Amniotic epithelial cell (primary cell): ENCODE measurements at places on chromosomes 3 and 15.

DNA sequence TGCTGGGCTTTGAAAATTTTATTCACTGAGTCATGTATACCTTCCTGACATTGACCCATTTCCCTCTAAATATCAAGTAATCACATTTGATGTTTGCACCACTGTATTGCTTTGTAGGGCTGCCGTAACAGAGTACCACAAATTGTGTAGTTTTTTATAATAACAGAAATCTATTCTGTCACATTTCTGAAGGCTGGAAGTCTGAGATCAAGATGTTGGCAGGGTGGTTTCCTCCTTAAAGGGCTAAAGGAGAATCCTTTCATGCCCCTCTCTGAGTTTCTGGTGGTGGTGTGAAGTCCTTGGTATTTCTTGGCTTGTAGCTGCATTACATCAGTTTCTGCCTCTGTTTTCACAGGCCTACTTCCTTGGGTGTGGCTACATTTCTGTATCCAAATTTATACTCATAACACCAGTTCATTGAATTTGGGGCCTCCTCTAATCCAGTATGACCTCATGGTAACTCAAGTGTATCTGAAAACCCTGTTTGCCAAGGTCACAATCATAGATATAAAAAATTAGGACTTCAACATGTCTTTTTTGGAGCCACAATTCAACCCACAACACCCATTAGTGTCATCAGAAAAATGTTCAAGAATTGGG, 29.1 kb upstream of the ST6GAL1 start:
- DNase-seq = no peak

- DNase-seq = no peak
Measured at GRCh38 chr15:81851325-81851724, 194.5 kb downstream of the MEX3B start.

DNA sequence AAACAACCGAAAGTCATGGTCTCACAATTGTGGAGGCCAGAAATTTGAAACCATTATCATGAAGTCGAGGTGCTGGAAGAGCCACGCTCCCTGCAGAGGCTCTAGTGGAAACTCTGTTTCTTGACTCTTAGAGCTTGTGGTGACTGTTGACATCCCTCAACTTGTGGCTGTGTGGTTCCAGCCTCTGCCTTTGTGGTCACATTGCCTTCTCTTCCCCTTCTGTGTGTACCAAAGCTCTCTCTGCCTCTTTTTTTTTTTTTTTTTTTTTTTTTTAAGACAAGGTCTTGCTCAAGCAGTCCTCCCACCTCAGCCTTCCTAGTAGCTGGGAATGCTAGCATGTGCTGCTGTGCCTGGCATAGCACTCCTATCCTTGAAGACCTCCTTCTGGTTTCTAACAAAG, 48.7 kb upstream of the CRTC3 start:
- peak; percentile 74 for DNase-seq

- no peak for DNase-seq
Measured at GRCh38 chr15:90097475-90097874, 4.8 kb downstream of the IDH2 start.

DNA sequence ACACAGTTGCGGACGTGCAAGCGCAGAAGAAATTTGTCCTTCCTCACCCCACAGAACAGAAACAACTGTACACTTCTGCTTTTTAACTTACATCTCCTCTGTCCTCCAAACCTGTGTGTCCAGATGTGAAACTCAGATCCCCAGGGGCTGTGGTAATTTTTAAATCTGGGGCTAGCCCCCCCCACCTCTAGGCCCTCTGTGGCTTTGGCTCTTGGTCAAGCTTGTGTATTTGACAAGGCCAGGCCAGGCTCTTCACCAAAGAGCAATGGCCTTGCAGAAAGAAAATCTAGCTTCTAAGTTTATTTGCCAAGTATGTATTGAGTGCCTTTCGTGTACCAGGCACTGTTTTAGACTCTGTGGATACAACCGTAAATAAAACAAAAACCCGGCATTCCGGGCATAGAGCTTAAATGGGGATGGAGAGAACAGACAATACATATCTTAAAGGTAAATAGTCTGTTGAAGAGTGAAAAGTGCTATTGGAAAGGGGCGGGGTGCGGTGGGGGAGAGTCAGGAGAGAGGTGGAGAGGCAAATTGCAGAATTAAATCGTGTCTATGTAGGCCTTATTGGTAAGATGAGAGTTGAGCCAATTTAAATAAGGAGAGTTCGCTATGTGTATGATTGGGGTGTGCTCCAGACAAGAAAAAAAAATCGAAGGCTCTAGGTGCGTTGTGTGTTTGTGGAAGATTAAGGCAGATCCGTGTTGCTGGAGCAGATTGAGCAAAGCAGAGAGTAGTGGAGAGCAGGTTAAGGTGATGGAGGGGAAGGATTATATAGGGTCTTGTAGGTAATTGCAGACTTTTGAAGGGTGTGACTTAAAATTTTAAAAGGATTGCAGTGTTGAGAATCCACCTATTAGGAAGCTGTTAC, 781 bp upstream of the DPH6 start:
- DNase-seq = no peak

DNA sequence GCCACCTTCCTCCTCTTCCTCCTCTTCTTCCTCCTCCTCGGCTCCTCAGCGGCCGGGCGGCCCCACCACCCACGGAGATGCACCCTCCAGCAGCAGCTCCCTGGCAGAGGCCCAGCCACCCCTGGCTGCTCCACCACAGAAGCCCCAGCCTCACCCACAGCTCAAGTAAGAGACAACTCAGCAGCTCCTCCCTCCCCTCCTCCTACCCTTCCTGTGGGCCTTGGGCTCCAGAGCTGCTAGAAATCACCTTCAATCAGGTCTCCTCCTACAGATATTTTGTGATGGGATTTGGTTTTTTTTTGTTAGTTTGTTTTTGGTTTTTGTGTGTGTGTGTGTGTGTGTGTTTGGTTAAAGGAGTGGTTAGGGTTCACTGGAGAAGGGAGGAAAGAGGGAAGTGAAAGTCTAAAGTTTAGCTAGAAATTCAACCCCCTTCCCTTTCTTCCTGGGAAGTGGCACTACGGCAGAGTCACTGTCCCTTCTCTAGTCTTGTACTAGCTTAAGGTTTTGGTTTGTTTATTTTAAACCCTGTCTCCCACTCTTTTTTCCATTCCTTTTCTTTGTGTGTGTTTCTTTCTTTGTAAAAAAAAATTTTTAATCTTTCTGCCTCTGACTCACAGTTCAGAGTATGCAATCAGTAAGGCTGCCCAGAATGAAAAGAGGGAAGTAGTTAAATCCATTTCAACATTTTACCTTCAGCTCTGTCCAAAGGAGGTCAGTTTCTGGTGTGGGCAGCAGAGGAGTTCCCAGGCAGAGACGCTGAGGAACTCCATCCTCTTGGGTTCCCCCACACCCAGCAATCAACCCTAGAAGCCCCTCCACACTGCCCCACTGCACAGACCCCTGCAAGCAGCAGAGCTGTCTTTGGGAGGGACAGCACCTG, 29.0 kb upstream of the TIMP4 start:
- DNase-seq = peak; percentile 78

- peak; percentile 85 for DNase-seq
Measured at GRCh38 chr3:149273096-149273751, 51.6 kb upstream of the CP start.

DNA sequence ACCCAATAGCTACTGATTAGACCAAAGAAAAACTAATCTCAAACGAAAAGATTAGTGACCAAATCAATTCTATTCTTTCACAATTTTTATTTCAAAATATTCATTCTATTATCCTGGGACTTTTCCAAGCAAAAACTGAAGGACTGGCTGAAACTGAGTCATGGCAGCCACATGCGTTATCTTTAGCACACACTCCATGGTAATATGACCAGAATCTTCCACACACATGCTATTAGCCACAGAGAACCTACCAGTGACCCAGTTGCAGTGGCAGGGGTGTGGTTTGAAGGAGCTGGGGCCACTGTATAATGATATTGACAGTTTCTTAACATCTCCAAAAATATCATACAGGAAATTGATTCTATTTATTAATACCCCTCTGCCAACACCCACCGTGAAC, 154.8 kb upstream of the ABI3BP start:
- no peak for DNase-seq

DNA sequence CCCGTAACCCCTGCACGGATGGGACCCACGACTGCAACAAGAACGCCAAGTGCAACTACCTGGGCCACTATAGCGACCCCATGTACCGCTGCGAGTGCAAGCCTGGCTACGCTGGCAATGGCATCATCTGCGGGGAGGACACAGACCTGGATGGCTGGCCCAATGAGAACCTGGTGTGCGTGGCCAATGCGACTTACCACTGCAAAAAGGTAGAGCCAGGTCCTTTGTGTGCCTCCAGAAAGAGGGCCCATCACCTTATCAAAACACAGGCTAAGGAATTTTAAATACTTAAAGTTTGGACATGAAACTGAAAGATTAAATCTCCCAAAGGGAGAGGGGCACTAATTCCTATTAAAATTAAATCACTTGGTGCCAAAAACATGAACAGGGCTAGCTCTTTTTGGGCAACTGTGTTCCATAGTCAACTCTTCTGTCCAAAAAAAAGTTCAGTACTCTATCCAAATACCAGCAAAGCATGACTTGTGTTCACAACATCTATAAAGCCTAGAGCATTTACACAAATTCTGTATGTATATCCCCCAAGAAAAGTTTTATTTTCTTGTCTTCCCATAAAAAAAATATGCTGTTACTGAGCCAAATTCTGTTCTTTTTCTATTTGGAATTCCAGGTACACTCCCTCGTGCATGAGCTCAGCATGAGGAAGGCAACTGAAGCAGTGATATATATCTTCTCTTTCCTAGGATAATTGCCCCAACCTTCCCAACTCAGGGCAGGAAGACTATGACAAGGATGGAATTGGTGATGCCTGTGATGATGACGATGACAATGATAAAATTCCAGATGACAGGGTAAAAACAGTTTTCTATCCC, 9.2 kb downstream of the THBS1 start:
- DNase-seq = no peak

- DNase-seq = no peak
Measured at GRCh38 chr3:114893361-114893760, 253.7 kb downstream of the ZBTB20 start.

DNA sequence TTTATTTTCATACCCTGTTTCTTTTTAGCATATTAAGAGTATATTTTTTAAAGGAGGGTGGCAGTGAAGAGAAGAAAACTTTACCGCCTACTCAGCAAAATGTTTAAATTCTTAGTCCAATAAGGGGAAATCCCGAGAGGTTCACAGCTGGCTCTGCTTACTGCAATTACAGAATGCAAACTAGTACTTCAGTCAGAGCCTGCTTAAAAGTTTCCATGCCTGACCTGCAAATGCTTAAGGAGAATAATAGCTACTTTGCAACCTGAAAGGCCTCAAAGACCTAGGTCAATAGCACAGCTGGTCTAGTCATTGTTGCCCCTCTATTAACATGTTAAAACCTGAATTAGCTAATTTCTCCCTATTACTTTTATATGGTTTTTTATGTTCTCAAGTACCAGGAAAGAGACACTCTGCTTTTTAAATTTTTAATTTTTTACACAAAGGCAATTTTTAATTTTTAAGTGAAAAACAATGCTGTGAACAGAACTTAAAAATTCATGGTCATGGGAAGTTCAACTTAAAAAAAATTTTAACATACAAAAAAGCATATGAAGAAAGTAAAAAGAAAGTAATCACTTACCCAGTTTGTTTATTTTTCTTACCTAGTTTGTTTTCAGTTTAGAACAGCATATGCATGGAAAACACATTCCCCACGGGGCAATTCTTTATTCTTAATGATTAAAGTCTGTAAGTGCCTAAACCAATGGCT, 79.2 kb downstream of the P3H2 start:
- no peak for DNase-seq

DNA sequence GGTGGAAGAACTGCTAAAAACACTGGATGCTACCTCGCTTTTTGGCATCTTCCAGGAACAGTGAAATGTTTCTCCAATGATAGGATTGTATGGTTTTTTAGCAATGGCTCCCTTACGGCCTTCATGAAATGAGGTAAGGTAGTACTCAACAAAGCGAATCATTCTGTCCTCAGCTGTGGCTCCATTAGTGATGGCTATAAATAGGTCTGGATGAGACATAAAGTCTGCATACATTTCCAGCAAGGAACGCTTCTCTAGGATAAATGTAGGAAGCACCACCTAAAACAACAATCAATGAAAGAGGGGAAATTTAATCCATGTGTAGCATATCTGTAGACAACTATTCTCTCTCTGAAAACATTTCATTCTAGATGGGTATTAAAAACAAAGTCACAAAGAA, 32.4 kb upstream of the SNX4 start:
- no peak for DNase-seq

DNA sequence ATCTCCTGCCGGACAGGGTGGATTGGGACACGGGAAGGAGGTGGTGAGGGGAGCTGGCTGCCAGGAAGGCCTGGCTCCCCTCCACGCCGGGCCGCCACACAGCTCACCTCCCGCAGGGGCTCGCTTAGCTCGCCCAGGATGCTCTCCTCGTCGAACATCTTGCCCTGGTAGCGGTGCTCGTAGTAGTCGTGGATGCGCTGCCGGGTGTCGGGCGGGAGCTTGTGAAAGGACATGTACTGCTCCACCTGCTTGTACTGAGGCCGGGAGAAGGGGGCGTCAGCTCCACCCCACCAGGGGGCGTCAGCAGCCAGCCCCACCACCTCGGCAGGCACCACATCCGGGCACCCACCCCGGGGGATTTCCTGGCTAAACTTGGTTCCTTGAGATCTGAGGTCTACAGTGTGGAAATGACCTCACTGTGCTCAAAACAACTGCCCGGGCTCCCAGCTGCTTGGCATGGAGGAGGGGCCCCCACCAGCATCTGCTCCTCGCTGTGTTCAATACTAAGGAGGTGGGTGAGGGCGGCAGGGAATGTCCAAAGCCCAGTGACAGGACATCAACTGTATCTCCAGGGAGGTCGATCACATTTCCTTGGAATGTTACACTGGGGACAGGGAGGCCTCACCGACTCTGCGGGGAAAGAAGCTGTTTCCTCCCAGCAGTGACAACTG, 43.4 kb downstream of the HCN4 start:
- no peak for DNase-seq

- no peak for DNase-seq
Measured at GRCh38 chr3:53030619-53031449, 15.0 kb downstream of the SFMBT1 start.

- no peak for DNase-seq
Measured at GRCh38 chr3:121981473-121981872, 40.6 kb downstream of the ILDR1 start.

- no peak for DNase-seq
Measured at GRCh38 chr3:53513556-53514190, 19.3 kb downstream of the CACNA1D start.

GRCh38 chr3:36957862-36958686, 13.2 kb upstream of the TRANK1 start:
- DNase-seq = peak; percentile 77
